ENCODE measurements at places on chromosomes 16 and 17.

GRCh38 chr16:62177351-62178203 is 141.3 kb upstream of the CDH8 start:
- DNase-seq = no peak

GRCh38 chr17:35287286-35287811 is 44.5 kb downstream of the SLFN5 start:
- no peak for DNase-seq

DNA sequence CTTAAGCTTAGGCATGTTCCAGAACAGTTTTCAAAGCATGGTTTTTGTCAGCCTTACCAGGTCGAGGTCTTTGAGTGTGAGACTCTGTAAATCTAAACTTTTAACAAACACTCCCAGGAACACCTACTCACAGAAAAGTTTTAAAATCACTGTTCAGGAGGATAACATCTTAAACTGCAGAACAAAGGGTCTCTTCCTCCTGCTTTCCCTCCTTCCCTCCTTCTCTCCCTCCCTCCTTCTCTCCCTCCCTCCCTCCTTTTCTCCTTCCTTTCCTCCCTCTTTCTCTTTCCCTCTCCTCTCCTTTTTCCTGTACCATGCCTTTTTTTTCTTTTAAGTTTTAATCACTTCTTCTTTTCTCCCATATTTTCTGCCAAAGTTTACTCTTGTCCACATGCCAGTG is 153.5 kb upstream of the MAF start:
- no peak for DNase-seq

DNA sequence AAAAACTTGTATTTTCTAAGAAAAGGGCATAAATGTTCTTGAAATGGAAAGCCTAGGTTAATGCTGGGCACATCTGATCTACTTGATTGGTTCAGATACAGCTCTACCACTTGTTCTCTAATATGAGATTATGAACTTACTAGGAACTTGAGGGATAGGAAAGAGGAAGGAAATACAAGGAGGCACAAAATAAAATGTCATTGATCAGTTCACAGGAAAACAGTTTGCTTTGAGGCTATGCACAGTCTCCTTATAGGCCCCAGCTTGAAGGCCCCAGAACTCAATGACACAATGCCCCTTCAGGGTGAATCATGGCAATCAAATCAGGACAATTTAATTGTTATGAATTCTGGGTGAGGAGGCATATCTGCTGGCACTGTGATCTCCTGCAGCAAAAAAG is 27.1 kb downstream of the NXPH3 start:
- DNase-seq = no peak

- DNase-seq = no peak
Measured at GRCh38 chr17:82803185-82803584, 36.6 kb downstream of the ZNF750 start.

- DNase-seq = peak; percentile 29
Measured at GRCh38 chr17:55005520-55005919, 37.0 kb downstream of the STXBP4 start.

GRCh38 chr17:66373944-66374817 is 71.8 kb downstream of the PRKCA start:
- no peak for DNase-seq

DNA sequence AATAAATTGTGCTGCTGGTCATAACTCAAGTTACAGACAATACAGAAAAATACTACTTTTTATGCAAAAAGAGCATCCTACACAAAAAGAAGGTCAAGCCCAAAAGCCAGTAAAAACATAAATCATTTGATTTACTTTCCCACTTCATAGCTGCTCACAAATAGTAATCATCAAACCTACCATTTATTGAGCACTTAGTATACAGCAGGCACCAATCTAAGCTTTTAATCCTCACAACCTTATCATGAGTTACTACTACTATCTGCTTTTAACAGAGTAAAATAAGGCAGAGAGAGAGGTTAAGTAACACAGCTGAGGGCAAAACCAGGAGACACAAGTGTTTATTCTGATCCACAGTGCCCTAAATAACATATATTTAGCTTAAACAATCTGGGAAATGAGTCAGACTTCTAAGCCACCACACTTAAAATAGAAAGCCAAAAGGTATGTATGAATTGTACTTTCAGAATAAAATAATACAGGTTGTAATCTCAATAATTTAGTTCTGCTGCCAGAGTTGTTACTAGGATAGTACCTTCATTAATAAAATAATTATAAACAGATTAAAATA is 1.7 kb upstream of the AARS1 start:
- no peak for DNase-seq

Measured in suppressor macrophage treated with lipopolysaccharide for 1 hour (primary cell).